ENCODE measurements at places on chromosomes 3 and 15.

GRCh38 chr3:42728668-42729364 is 26.2 kb upstream of the HHATL start:
- no peak overlapping the region for H3K4me3 ChIP-seq
- no peaks in the 10 kb centered on the region for H3K4me1 ChIP-seq
- DNase-seq, result no peak

DNA sequence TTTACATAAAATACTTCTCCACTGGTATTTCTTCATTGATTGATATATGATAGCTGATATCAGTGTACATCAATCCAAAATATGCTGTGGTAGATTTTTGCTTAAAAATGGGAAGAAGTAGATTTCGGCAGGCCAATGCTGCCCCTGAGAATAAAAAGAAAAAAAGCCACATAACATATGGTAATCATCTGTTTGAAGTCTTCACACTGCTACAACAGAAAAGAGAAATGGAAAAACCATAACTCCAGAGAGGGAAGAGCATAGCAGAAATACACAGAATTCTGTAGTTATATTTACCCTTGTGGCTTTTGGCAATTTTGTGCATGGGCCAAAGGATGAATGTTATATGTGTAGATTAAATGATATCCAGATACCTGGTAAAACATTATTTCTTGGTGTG is 143.1 kb upstream of the KCNMB2 start:
- H3K27me3 ChIP-seq, result no peaks in the 10 kb centered on the region
- no peak for DNase-seq
- no peaks in the 10 kb centered on the region for H3K4me1 ChIP-seq
- H3K27ac ChIP-seq, result no peak overlapping the region
- H3K4me3 ChIP-seq, result no peak overlapping the region

- no peak overlapping the region for H3K4me3 ChIP-seq
- H3K27me3 ChIP-seq, result peaks cover 3% of the 10 kb centered on the region
- DNase-seq, result no peak
Observed at GRCh38 chr3:13513051-13513912, 33.2 kb downstream of the HDAC11 start.

- H3K27me3 ChIP-seq, result no peaks in the 10 kb centered on the region
- H3K36me3 ChIP-seq, result peaks cover 68% of the 10 kb centered on the region
- DNase-seq, result no peak
- peaks cover 44% of the 10 kb centered on the region for H3K4me1 ChIP-seq
Observed at GRCh38 chr3:44996556-44996969, 20.5 kb downstream of the EXOSC7 start.

DNA sequence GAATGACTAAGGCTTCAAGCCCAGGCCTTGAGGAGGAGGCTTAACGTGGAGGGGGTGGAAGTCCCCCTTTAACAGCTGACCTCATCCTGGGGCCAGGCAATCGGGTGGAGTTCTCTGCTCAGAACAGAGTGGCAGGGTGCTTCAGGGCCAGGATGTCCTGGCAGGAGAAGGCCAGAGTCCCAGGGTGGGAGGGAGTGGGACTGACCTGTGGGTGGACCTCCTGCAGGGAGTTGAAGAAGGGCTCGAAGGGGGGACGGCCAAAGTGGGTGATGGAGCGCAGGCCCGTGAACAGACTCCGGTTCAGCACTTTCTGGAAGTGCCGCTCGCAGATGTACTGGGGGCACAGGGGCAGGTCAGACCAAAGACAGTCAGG is 19.6 kb downstream of the DUOX2 start:
- DNase-seq, result no peak
- no peaks in the 10 kb centered on the region for H3K4me1 ChIP-seq
- peaks cover 26% of the 10 kb centered on the region for H3K27me3 ChIP-seq
- H3K36me3 ChIP-seq, result no peaks in the 10 kb centered on the region

GRCh38 chr15:37767841-37768455 is 166.5 kb upstream of the TMCO5A start:
- H3K4me3 ChIP-seq, result no peak overlapping the region
- no peak for DNase-seq
- H3K36me3 ChIP-seq, result no peaks in the 10 kb centered on the region
- no peaks in the 10 kb centered on the region for H3K27me3 ChIP-seq
- H3K4me1 ChIP-seq, result no peaks in the 10 kb centered on the region
- no peak overlapping the region for H3K27ac ChIP-seq

GRCh38 chr3:50459785-50460184 is 43.6 kb downstream of the CACNA2D2 start:
- no peaks in the 10 kb centered on the region for H3K36me3 ChIP-seq
- no peak overlapping the region for H3K27ac ChIP-seq
- no peak overlapping the region for H3K4me3 ChIP-seq
- no peak for DNase-seq
- no peaks in the 10 kb centered on the region for H3K4me1 ChIP-seq
- H3K27me3 ChIP-seq, result peaks cover 44% of the 10 kb centered on the region

DNA sequence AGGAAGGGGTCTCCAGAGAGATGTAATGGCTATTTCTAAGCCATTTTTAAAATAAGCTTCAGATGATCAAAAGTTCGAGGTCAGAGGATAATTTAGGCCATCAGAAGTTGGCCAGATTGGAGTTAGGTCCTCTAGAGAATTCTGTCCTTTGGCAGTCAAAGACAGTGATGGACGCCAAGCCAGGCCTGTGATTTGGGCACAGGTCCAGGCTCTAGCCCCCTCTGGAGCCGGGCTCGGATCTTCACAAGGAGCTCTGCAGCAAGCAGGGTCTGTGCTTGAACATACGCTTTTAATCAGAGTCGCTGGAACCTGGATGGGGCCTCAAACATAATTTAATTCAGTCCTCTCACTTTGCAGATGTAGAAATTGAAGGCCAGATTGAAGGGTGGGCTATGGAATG is 151.4 kb upstream of the BCL6 start:
- no peak for DNase-seq
- H3K27ac ChIP-seq, result no peak overlapping the region
- H3K4me3 ChIP-seq, result no peak overlapping the region

GRCh38 chr3:131849616-131850015 is 185.2 kb downstream of the CPNE4 start:
- no peaks in the 10 kb centered on the region for H3K4me1 ChIP-seq
- H3K4me3 ChIP-seq, result no peak overlapping the region
- H3K27me3 ChIP-seq, result no peaks in the 10 kb centered on the region
- no peaks in the 10 kb centered on the region for H3K36me3 ChIP-seq

- H3K4me3 ChIP-seq, result no peak overlapping the region
- no peak for DNase-seq
- no peaks in the 10 kb centered on the region for H3K27me3 ChIP-seq
- H3K27ac ChIP-seq, result no peak overlapping the region
Observed at GRCh38 chr3:141767066-141767465, 3.9 kb downstream of the GRK7 start.

DNA sequence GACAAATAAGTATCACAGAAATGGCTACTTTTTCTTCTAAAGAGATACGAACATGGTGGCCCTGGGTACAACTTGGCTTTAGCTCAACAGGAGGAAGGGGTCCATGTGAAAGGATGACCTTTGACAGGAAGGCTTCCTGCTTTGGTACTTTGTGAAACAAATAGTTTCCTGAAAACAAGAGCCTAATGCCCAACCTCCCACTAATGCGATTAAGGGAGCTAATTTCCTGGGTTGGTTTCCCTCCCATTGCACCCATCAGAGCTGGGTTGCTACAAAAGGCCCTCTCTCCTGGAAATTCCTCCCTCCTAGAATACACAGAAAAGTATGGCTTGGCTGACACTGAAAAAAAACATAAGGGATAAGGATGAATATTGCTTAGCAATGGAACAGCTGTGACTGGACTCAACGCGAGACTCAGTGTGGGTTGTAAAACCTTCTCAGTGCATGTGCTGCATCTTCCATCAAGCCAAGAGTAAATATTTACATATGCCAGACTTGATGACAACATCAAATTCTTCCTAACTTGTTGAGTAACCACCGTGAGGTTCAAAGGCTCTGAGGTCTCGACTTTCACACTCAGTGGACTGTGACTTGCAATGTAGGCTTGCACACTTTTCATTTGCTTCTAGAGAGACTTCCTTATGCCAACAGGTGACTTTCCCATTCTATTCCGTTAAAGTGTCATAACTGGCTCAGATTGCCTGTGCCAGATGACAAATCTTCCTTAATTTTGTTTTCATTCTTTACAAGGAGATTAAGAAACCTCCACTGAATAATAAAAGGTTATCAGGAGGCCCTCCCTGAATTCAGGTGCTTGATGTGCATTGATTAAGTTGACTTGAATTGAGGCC is 60.1 kb downstream of the ADAMTS9 start:
- H3K36me3 ChIP-seq, result no peaks in the 10 kb centered on the region
- no peak for DNase-seq
- H3K4me1 ChIP-seq, result no peaks in the 10 kb centered on the region
- no peaks in the 10 kb centered on the region for H3K27me3 ChIP-seq
- H3K4me3 ChIP-seq, result no peak overlapping the region

- no peaks in the 10 kb centered on the region for H3K36me3 ChIP-seq
- H3K27ac ChIP-seq, result no peak overlapping the region
- DNase-seq, result no peak
- H3K27me3 ChIP-seq, result no peaks in the 10 kb centered on the region
Observed at GRCh38 chr3:61299343-61300005, 48.2 kb upstream of the FHIT start.

- peaks cover 19% of the 10 kb centered on the region for H3K36me3 ChIP-seq
- no peaks in the 10 kb centered on the region for H3K27me3 ChIP-seq
- H3K4me1 ChIP-seq, result no peaks in the 10 kb centered on the region
- H3K27ac ChIP-seq, result no peak overlapping the region
- H3K4me3 ChIP-seq, result no peak overlapping the region
Observed at GRCh38 chr3:15756505-15756904, 41.3 kb downstream of the ANKRD28 start.

GRCh38 chr3:23909341-23909740 is 7.4 kb downstream of the NKIRAS1 start:
- H3K4me1 ChIP-seq, result peaks cover 5% of the 10 kb centered on the region
- no peaks in the 10 kb centered on the region for H3K27me3 ChIP-seq
- no peak overlapping the region for H3K27ac ChIP-seq
- no peak for DNase-seq

DNA sequence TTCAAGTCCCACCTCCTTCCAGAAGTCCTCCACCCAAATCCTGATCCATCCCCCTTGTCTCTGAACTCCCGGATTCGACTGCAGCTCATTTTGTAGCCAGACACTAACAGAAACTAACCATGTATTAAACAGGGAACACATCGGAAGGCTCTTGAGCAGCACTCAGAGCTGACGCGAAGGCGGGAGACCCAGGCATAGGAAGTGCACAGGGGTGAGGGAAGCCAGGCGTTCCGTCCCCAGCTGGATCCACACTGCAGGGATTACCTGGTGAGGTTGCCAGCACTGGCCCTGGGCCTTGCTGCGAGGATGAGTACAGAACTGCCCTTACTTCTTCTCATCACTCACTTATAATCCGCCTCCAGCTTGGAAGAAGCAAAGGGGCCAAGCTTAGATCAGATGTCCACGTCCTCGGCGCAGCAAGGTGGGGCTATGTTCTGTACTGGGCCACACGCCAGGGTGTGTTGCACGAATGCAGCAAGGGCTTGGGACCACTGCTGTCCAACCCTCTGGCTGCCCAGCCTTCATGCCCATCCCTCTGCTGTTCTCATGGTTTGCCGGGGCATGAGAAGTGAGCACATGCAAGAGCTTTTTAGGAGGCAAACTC is 124.2 kb upstream of the SMAD3 start:
- H3K4me3 ChIP-seq, result no peak overlapping the region
- no peaks in the 10 kb centered on the region for H3K4me1 ChIP-seq
- peaks cover 41% of the 10 kb centered on the region for H3K27me3 ChIP-seq
- no peak for DNase-seq

All from activated naive CD4-positive, alpha-beta T cell treated with anti-CD3 and anti-CD28 coated beads, Interleukin-2, amount 10 ng/mL, durations not matched to agents 7 days and 5 days (primary cell).